ENCODE measurements at places on chromosomes 12 and 14.

DNA sequence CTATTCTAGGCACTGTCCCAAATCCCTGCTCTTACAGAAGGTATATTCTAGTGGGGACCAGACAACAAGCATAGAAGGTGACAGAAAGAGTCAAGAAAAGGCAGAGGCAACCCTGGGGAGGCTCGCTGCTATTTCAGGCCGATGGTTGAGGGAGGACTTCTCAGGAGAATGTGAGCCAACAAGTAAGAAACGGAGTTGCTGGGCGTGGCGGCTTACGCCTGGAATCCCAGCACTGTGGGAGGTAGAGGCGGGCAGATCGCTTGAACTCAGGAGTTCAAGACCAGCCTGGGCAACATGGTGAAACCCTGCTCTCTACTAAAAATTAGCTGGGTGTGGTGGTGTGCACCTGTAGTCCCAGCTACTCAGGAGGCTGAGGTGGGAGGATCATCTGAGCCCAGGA is 4.7 kb upstream of the GOLGA3 start:
- no peak for DNase-seq

DNA sequence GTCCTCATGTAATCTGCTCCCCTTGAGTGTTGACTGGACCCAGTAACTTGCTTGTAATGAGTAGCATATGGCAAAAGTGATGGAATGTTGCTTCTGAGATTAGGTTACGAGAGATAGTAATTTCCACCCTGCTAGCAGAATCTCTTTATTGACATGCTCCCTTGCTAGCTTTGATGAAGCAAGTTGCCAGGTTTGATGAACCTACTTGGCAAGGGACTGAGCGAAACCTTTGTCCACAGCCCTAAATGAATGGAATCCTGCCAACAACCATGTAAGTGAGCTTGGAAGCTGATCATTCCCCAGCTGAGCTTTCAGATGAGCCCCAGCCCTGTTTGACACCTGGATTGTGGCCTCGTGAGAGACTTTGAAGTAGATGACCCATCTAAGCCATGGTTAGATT is 120.8 kb upstream of the PLXNC1 start:
- no peak for DNase-seq

DNA sequence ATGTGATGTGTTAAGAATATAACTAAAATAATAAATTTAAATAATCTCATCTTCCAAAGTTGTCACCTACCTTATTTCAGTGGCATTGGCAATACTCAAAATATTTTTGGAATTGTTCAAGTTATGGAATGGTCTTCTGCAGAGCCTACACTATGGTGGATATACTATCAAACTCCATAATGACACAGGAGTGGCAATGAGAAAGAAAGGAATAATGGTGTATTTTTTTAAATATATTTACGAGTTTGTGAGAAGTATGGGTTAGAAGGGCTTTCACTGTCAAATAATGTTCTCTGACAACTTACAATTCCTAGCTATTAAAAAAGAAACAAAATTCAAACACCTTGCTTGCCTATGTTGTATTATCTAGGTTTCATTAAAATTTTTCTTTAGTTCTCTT is 38.1 kb downstream of the HEATR5A start:
- no peak for DNase-seq

- no peak for DNase-seq
Measured at GRCh38 chr12:2640281-2640680, 154.5 kb upstream of the FKBP4 start.

DNA sequence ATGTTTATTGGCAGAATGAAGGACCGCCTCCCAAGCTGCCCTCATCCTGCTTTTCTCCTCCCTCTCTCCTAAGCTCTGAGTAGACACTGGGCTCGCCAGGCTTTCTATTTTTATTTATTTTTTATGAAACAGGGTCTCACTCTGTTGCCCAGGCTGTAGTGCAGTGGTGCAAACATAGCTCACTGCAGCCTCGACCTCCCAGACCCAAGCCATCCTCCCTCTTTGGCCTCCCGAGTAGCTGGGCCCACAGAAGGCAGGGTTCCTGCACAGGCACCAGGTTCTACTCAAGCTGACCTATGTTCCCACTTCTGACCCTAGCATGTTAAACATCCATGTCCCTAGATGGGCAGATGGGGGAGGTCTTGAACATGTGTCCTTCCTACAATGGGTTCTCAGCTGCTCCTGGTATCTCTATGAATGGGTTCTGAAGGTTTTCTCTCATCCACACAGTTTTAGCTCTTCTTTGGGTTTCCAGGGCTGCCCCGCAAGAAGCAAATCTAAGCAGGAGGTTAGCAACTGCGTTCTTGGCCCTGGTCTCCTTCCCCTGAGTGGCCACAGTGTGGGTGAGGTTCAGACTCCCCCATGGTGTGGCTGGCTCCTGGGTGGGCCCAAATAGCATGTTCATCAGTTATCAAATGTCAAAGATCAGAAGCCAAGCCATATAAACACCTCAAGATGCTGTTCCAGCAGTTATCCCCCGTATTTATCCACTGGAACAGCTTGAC is 167.3 kb downstream of the ZFP36L1 start:
- no peak for DNase-seq

- DNase-seq: no peak
Measured at GRCh38 chr14:79911744-79912143, 299.6 kb downstream of the DIO2 start.

- no peak for DNase-seq
Measured at GRCh38 chr14:102908766-102909455, 13.6 kb upstream of the AMN start.

DNA sequence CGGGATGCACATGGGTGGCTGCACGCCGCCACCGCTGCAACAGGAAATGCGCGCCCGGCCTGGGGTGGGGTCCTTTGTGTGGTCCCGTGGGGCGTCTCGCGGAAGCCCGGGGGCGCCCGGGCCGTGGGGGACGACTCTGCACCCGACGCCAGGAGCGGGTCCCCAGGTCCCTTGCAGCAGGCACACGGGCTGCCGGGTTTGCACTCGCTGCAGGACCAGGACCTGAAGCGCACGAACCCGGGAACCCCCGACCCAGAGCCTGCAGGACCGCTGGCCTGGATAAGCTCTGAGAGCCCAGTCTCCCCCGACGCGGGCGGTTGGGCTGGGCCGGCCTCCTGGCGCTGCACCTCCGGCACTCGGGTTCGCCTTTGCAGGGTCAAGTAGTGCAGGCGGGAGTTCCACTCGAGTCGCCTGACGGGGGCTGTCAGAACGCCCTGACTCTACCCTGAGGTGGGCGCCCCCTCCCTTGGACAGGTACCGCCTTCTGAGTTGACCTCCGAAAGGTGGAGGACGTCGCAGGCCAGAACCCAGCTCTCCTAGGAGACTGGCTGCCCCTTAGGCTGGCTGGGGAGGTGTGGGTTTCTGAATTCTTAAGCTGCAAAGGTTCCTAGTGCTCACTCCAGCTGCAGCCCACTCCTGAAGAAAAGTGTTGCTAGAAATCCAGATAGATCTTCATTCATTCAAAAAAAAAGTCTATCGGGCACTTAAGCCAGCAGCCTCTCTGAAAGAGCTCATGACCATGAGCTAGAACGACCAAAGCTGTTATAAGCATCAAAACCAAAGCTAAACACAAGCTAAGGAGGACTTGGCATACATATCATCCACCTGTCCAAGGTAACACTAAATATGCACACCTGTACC is 68.0 kb downstream of the RNF34 start:
- no peak for DNase-seq

DNA sequence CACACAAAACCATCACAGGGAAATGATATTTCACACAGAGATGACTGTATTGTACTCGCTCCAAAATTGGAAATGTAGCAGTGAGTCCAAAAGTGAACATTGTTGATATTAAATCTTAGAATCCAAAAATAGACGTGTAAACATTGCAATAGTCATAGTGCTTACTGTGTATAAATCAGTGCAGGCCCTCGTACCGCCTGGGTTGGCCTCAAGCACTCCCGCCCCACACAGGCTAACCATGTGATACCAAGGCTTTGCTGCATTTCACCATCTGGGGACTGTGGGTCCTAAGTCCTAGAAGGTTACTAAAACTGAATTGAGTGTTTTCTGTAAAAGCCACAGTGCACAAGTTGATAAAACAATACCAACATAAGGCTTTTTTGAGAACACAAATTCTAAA is 107.3 kb downstream of the PPP2R5E start:
- no peak for DNase-seq

DNA sequence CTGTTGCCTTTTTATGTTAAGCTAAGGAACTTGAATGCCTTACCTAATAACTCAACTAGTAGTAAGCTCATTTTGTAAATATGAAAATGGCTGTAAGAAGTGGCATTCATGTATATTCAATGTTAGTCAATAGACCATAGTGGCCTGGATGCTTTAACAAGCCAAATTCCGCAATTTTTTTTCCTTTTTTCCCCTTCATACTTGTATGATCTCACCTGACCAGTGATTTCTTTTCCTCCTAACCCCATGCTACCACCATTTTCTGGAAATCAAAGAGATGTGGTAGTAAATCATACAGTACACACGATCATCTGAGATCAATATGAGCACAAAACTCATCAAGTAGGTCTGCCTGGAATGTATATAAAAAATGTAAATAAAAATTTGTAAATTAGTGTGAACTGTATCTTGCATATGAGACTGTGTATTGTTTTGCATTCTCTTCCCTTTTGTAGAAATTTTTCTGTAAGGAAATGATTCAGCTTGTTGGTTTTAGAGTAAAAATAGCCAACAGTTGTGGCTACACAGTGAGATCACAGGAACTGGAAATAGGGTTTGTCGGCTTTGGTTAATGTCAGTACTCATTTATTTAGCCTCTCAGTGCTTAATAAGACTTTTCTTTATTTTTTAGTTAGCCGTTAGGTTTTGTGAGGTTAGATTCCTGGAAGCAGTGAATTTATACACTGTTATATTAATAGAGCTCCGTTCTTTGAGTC is 62.5 kb downstream of the ETNK1 start:
- DNase-seq: peak; percentile 59

- no peak for DNase-seq
Measured at GRCh38 chr12:69036533-69036932, 103.6 kb upstream of the CPM start.

GRCh38 chr12:106348411-106348810 is 9.1 kb upstream of the POLR3B start:
- no peak for DNase-seq

DNA sequence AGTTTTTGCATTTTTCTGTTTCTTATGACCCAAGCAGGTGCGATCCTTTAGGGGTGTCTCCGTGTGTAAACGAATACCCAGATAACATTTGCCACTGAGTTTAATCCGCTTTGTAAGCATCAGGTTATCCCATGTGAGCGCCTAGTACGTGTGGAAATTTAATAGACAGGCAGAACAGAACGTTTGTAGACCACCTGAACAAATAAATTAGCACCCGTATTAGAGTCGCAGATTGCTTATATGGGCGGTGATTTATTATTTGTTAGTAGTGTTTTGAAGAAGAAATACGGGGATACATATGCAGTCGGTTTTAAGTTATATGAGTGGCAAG is 325 bp downstream of the C12orf60 start:
- DNase-seq: no peak

- no peak for DNase-seq
Measured at GRCh38 chr12:93205361-93205760, 172.4 kb upstream of the NUDT4 start.

GRCh38 chr14:38882533-38882932 is 220.5 kb downstream of the SEC23A start:
- DNase-seq: no peak

DNA sequence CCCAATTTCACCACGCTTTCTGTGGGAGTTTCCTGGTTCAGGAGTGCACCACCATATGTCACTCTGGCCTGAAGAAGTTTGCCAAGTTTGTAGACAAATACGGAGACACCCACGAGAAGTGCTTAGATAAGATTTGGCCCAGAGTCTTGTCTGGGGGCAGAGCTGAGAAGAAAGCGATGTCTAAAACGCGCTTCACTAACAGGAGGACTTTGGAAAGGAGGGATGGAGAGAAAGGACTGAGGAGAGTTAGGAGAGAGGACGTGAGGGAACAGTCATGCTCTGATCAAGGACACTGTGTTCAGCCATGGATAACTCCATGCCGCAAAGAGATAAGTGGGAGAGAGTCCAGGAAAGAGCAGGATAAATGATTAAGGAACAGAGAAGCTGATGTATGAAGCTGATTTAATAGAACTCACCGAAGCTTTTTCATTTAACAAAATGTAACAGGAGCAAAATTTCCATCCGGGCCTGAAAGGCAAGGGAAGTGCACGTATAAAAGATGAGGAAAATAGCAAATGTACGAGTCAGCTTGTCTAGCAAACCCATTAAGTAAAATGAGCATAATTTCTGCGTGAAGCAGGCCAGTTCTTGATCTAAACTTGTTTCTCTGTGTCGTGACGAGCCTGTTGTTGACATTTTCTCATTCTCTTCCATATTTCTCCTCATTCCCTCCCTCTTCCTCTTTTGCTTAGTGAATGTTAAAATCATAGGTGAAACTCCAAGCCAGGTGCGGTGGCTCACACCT is 23.4 kb upstream of the MAP3K9 start:
- DNase-seq: no peak

- DNase-seq: no peak
Measured at GRCh38 chr12:111014547-111014946, 94.2 kb upstream of the MYL2 start.

DNA sequence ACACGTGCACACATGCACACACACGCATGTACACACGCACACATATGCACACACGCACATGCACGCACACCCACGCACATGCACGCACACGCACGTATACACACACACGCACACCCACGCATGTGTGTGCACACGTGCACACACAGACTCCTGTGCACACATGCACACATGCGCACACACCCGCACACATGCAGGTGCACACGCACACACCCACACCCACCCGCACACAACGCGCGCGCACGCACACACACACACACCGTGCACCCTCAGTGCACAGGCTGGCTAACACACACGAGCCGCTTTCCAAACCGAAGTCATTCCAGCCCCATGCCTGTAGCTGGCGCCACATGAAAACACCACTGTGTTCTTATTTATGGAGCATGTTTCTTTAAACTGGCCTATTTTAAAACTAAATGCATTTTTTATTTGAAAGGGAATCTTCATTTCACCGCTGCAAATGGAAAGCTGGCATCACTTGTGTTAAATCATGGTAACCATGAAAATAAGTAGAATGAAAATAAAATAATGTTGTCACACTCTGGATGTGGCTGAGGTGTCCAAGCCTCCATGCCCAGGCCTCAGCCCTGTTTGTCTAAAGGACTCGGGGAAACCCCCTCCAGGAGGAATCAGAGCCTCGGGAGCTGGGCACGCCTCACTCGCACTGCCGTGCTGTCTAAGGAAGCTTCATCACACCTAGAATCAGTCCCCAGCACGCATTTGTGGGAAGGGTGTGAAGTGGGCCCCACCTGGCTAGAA is 45.1 kb downstream of the GALNT9 start:
- no peak for DNase-seq

GRCh38 chr14:45083617-45083975 is 320 bp upstream of the PRPF39 start:
- DNase-seq: no peak

GRCh38 chr14:100850841-100851585 is 25.1 kb downstream of the MEG3 start:
- DNase-seq: peak; percentile 81

DNA sequence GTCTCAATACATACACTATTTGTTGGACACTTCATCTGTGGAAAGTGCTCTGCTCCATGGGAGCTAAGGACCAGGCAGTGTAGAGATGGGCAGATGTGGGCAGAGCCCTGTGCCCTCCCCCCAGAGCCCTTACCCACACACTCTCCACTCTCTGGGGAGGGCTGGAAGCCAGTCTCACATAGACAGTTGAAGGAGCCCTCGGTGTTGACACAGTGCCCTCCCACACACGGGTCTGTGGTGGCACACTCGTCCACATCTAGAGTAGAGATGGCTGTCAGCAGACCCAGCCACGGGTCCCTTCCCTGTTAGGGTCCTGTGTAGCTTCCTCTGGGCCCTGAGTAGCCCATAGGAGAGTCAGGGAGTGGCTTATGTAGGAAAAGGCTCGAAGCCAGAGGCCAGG is 14.3 kb downstream of the ISCA2 start:
- no peak for DNase-seq

GRCh38 chr14:24172261-24172860 is 481 bp downstream of the REC8 start:
- no peak for DNase-seq

All from KBM-7 (cell line).